ENCODE measurements at places on chromosomes 6 and 20. TPM values are rescaled to one million over a fixed set of nuclear protein-coding genes. Genes with fewer than 3 reads are reported as not detected.

The TMEM170B gene
- 0.13 TPM for total RNA-seq

- DNase-seq = no peak
These were observed 52.8 kb downstream of the MYLIP start for GRCh38 chr6:16181439-16182297.

- no peak for DNase-seq
These were observed 79.2 kb upstream of the MRAP2 start for GRCh38 chr6:83954371-83954770.

The CNKSR3 gene
- total RNA-seq = 2.6 TPM

All from bronchial epithelial cell (primary cell).